ENCODE measurements at places on chromosomes 1 and 21. TPM values are rescaled to one million over a fixed set of nuclear protein-coding genes. Genes with fewer than 3 reads are reported as not detected.

SPRR4 gene
- total RNA-seq = not detected

CD1C gene
- 4.0 TPM for total RNA-seq

RHBDL2 gene
- total RNA-seq = 23.0 TPM

NDC1 gene
- total RNA-seq = 29.1 TPM

ATP6V1G3 gene
- total RNA-seq = not detected

CD101 gene
- total RNA-seq = 2.5 TPM

C1orf53 gene
- not detected for total RNA-seq

RIMS3 gene
- total RNA-seq = 1.0 TPM

CRYAA gene
- total RNA-seq = not detected

RCOR3 gene
- 37.8 TPM for total RNA-seq
